ENCODE measurements at places on chromosomes 3 and 15. TPM values are rescaled to one million over a fixed set of nuclear protein-coding genes. Genes with fewer than 3 reads are reported as not detected.

Gene TM4SF4
- 0.67 TPM for polyA plus RNA-seq

Gene B3GNT5
- polyA plus RNA-seq, result 1.6 TPM

Gene ACVR2B
- 0.60 TPM for polyA plus RNA-seq

Gene PTPRG
- 7.7 TPM for polyA plus RNA-seq

Gene CELF6
- polyA plus RNA-seq, result 0.06 TPM

Gene CPLX3
- polyA plus RNA-seq, result not detected

Gene EBLN2
- polyA plus RNA-seq, result 2.5 TPM

Gene UTS2B
- polyA plus RNA-seq, result 0.79 TPM

Gene TF
- 0.01 TPM for polyA plus RNA-seq

Gene GOLGA6D
- not detected for polyA plus RNA-seq

Gene CEP19
- 1.4 TPM for polyA plus RNA-seq

Gene TMCO5A
- not detected for polyA plus RNA-seq

Gene MELTF
- polyA plus RNA-seq, result 0.50 TPM

Gene CCDC54
- polyA plus RNA-seq, result not detected

Gene SEMA7A
- polyA plus RNA-seq, result 87.3 TPM

Gene VWA5B2
- not detected for polyA plus RNA-seq

Gene NPHP3
- 16.4 TPM for polyA plus RNA-seq

Gene SAMMSON
- polyA plus RNA-seq, result not detected

Gene UROC1
- polyA plus RNA-seq, result not detected

Gene RBM15B
- polyA plus RNA-seq, result 16.2 TPM

Gene TIMP4
- 0.40 TPM for polyA plus RNA-seq
